ENCODE measurements at places on chromosomes 12 and 14.
A peak's percentile ranks its signal among the peaks of the same experiment; 100 is the strongest.

GRCh38 chr14:92961567-92961855, 38.6 kb downstream of the CHGA start:
- no peak for DNase-seq

DNA sequence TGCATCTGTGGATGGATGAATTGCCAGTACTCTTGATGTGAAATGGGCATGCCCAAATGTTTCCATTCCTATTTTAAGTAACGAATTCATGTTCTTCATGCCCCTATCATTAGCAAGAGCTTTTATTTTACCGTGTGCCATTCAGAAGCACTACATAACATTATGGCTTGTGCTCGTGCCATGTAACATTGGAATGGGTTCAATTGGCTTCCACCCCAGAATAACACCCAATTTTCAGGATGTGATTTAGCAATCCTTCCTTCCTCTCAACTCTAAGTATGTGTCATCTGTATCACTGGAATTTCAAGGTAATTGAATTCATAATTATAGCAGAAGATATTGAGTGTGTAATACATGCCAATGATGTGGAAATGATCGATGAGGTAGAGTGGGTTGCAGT, 145.8 kb upstream of the TMPO start:
- no peak for DNase-seq

DNA sequence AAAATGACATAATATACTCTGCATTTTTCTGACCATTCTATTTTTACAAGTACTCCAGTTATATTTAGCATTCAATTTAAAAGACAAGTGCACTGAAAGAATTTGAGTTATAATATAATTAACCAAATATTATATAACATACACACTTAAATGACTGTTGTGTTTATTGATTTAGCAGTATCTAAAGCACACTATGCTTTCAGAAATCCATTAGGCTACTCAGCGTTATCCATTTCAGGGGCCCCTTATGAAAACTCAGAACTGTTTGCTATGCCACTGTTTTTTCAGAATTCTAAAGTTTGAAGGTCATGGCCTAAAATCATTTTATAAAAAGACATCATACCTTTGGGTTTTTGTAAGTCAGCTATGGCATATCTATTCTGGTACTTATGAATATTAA, 57.1 kb downstream of the HECTD4 start:
- no peak for DNase-seq

DNA sequence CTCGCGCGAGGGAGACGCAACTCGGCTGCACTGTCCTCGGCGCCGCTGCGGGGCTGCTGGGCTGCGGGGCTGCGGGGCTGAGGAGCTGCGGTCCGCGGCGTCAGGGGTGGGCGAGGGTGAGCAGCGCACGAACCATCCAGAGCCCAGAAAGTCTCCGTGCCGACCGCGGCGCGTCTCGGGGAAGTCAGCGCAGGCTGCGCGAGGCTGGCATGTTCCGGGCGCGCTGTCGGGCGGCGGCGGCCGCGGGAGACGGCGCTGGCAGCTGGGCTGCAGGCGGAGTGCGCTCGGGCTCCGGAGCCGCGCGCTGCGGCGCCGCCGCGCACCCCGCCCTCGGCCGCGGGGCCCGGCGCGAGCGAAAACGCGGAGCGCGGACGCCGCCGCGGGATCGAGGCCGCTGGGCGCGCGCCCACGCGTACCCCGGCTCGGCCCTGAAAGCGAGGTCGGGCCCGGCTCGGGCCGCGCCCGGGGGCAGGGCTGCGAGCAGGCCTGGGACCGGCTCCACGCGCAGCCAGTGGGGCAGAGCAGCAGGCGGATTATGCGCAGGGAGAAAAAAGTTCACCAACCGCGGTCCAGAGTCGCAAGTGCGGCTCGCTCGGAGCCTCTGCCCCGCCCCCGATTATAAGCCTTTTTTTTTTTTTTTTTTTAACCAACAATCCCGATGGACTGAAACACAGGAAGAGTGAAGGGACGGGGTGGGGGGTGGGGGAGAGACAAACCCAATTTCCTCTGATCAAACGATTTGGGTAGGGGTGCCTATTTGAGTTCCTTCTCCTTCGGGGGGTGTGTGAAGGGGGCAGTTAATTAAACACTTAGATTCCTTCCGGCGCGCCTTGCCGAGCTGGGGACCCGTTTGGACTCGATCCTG, at the start of gene PRICKLE1:
PRICKLE1 (minus strand) TSS at position 282 of the 865 bp plus-strand sequence. CDS start 117,230 bp downstream, outside the sequence.
- DNase-seq, result no peak

GRCh38 chr12:94979941-94980340, 23.6 kb downstream of the NDUFA12 start:
- DNase-seq, result no peak

DNA sequence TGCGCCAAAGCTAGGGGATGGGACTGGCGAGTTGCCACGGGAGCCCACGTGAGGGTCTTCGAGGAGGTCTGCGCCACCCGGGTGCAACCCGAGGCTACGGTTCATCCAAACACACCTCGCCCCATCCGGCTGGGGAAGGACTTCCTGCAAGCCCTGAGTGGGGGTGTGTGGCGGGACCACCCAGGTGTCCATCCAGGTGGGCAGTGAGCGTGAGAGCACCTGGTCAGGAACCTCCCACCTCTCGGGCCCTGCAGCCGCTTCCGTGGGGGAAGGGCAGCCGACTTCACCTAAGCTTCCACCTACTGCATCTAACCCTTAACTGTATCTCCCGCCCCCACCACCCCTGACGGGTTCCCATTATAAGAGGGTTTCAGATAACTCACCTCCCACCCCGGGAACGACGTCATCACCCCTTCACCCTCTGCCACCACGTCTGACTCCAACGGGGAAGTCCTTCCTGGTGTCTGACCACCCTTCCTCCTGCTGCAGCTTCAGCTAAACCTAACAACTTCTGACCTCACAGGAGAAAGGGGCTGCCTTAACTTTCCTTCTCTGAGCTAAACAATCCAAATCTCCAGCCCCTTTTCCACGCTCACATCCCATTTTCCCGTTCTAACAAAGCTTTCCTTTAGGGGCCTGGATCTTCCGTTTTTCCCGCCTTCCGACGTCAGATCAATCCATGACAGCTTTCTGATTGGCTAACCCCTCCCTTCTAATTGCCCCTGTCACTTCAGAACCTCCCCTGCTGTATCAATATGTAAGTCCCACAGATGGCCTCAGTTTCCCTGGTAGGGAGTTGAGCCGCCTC, 27.4 kb upstream of the SMUG1 start:
- DNase-seq, result peak; percentile 62

- no peak for DNase-seq
Observed at GRCh38 chr14:34957771-34958286, 25.0 kb upstream of the SRP54 start.

DNA sequence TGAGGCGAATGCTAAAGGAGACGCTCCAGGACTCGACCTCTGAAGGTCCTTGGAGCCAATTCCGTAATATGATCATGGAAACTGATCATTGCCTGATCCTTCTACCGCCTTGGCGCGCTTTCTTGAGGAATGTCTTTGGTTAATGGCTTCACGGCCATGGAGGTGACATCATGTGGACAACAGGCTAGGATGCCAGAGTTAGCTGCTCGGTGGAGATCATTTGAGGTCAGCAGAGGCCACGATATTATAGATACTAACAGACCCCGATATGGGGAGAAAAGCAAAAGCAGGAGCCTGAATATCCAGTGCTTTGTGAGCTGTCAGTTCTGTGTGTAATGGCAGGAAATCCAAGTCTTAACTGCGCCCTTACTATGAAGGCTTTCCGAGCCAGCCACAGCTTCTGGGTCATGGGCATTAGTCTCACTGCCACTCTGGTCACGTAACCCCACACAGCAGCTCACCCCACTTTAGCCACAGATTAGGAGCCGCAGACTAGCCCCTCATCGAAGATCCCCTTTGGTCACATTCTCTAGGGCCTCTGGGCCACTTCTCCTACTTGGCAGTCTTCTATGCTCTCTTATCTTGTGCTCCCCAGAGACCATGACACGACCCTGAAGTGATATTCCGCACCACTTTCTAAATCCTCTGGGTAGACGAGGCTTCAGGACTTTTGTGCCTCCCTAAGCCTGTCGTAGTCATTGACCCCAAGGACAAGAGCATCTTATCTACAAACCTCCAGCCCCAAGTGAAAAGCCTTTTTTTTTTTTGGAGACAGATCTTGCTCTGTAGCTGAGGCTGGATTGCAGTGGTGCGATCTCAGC, 724 bp upstream of the CS start:
- no peak for DNase-seq

GRCh38 chr12:53289891-53290290, 5.5 kb upstream of the PFDN5 start:
- no peak for DNase-seq

- DNase-seq, result no peak
Observed at GRCh38 chr12:66061557-66062289, 68.8 kb downstream of the LLPH start.

GRCh38 chr14:29857551-29857950, 70.1 kb downstream of the PRKD1 start:
- DNase-seq, result no peak

DNA sequence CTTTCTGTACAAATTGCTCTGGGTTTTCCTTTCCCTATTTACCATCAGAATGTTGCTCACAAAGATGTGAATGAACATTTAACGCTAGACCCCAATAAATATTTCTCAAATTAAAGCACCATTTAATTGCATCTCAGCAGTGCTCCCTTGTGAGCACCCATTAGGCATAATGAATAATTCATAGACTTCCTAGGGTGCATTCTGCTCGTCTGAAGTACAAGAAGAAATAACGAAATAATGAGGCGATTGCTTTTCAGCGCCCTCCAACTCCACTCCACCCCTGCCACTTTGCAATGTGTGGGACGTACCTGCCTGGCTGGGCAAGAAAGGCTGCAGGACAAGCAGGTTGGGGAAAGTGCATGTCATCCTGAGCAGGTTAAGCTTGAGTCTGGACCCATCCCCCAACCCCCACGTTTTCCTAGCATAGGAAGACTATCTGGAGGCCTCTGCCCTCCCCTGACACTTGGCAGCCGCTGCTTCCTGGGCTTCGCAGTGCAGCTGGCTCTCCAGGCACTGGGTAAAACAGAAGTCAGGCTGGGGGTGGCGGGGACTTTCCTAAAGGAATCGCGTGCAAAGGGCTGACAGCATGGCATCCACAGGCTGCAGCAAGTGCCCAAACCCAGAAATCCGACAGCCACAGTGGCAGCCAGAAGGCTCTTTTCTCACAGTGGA, 253.7 kb downstream of the DUSP6 start:
- DNase-seq, result no peak

DNA sequence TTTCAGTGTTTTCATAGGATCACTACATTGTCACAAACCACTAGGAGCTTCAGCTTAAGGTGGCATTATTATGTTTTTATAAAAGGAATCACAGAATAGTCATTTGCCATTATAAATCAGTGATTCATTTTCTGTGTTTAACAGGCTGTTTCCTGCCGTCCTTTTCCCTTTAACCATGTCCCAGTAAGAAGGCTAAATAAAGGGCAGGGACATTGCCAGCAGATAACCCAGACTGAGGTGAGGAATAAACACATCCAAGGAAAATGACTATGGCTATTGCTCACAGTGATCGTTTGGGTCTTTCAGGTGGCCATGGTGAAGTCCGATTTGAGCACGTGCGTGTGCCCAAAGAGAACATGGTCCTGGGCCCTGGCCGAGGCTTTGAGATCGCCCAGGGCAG, 17.9 kb upstream of the ALDH2 start:
- DNase-seq, result no peak

- DNase-seq, result no peak
Observed at GRCh38 chr12:42568952-42569915, 20.3 kb downstream of the PRICKLE1 start.

DNA sequence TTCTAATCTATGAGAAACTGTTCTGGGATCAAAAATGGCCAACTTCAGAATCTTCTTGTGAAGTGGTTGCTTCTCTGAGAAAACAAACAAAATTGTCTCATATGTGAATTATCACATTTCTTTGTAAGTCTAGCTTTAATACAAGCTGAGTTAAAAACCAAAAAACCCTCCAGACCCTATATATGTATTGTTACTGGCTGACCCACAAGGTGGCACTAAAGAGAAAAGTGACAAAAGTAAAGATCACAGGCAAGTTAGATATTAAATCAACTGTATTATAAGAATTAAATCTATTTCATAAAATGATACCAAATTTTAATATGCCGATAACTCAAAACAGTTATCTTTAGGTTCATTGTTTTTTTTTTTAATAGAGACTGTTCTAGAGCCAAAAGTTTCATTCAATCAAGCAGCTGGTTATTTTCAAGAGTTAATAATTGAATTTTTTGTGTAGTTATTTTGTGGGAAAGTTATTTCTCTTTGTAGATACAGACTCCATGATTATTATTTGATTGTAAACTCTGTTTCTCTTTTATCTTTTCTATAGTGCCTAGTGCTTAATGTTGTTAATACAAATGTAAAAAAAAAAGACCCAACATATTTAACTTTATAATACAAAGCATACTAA, 7.5 kb upstream of the TRHDE start:
- peak; percentile 5 for DNase-seq

DNA sequence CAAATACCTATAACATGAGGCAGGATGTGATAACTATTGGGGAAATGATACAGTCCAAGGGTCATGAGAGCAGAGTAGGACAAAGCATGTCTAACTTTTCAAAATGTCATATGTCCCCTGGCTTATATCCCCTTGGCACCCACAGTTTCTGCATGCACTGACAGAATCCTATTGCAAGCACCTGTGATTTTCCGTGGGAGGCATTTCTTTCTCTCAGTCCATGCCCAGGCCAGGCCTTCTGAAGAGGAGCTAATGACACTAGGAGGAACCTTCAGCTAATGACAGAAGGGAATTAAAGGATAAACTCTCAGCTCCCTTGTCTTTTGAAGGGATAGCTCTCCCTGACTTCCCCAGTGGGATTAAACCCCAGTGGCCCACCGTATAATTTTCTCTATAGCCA, 249.2 kb downstream of the TTC6 start:
- DNase-seq, result no peak

GRCh38 chr12:93902192-93902591, 225.0 kb downstream of the CRADD start:
- DNase-seq, result no peak

- no peak for DNase-seq
Observed at GRCh38 chr12:110004598-110004997, 5.4 kb downstream of the ANKRD13A start.

- peak; percentile 49 for DNase-seq
Observed at GRCh38 chr14:36067428-36068187, 108.9 kb downstream of the PTCSC3 start.

DNA sequence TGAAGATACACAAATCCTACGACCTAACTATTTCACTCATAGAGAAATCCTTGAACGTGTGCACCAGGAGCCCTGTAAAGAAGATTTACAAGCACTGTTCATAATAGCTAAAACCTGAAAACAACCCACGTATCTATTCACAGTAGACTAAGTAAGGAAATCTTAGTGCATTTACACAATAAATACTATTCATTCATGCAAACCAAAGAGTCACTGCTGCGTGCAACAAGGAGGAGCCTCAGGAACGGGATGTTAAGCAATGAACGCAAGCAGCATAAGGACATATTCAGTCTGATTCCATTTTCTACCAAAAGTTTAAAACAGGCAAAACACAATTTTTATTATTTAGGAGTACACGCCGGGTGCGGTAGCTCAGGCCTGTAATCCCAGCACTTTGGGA, 176.6 kb downstream of the TTC7B start:
- DNase-seq, result no peak

- no peak for DNase-seq
Observed at GRCh38 chr12:109920261-109920780, 20.2 kb downstream of the TCHP start.

DNA sequence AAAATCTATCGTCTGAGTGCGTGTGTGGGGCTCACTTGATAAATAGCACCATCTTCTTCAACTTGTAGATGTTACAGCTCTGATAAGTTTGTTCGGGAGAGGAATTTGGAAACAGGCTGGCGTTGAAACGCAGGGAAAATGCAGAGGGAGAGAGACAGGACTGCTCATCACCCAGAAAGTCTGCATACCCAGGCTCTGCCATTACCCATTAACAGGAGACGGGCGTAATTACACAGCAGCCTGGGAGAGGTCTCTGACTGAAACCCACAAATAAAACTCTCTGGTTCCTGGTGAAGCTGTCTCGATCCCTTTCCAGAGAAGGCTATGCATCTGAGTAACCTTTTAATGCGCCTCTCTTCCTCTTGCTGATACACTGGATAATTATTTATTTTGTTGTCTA, 547.3 kb downstream of the BCL11B start:
- DNase-seq, result no peak

Data from NCI-H345 (cell line).